ENCODE measurements at places on chromosomes 12 and 14.

DNA sequence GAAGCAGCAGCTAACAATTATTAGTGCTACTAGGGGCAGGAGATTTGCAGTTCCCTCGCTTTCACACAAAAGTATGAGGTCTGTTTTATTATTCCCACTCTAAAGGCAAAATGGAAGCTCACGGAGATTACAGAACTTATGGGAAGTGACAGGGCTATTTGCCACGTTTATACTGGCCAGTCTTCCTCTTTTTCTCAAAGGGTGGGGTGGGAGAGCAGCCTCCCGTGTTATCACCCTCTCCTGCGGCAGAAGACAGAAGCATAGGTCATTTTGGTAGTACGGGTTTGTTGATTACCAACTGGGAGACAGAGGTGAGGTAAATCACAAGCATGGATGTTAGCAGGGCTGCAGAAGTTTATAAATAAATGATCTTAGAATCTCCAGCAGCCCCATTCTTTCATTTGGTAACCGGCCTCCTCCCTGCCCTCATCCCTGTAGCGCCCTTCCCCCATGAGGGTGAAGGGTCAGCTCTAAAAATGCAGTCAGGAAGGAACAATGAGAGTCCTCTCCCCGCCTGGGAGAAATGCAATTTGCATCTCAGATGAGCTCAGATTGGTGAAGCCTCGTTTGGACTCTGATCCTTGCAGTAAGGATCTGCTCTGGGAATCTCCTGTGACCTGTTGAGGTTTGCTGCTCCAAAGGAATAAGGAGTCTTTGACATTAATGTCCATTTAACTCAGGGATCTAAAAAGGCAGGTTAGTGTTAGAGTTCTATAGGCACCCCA lies 44.7 kb upstream of the SINHCAF start:
- no peak for DNase-seq

DNA sequence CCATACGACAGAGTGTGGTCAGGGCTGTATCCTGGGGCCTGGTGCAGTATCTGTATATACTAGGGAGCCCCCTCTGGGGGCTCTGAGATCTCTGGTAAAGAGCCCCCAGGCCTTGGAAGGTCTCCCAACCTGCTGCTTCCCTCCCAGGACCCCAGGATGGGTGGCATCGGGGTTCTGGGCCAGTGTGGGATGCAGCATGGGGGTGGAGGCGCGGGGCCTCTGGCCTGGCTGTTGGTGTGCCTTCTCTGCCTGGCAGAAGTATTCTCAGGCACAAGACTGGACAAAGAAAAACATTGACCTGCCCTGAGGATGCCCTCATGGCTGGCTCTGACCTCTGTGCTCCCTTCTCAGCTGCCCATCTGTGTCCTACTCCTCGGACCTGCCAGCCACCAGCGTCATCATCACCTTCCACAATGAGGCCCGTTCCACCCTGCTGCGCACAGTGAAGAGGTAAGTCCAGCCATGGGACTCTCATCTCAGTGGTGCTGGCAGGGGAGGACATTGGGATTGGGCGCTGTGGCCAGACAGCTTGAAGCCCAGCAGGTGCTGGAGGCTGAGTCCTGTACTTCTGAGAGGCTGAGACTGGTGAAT lies 64.5 kb downstream of the GALNT16 start:
- DNase-seq = peak; percentile 40

GRCh38 chr14:103052407-103052806 lies 4.9 kb downstream of the CDC42BPB start:
- DNase-seq = peak; percentile 58

DNA sequence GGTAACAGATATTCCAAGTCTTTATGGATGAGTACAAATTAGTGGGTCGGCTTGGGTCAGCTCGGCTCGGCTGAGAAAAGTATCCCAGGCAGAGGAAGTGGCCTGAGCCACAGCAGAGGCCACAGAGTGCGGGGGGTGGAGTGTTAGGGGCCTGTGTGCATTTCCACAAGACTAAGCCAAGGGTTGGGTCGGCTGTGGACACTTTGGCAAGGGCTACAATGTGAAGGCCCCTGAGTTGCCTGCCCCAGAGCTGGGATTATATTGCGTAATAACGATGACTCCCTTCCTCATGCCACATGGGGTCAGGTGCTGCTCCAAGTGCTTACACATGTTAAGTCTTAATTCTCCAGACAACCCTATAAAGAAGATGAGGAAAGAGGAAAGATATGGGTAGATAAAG lies 11.4 kb downstream of the EVL start:
- peak; percentile 74 for DNase-seq

GRCh38 chr12:10304161-10304574 lies 3.5 kb upstream of the KLRD1 start:
- DNase-seq = no peak

DNA sequence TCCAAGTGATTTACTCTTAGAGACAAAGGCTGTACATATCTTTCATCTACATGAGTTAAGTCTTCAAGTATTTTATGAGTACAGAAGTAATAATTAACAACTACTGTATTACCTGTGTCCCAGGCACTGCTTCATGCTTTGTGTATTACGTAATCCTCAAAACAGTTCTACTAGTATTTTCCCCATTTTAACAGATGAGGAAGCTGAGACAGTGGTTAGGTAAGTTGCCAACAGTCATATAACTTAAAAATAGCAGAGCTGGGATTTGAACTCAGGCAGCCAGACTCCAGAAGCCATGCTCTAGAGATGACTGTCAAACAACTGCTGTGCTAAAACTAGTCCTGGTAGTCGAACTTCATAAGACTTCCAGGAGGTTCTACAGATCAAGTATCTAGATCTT lies 10.7 kb downstream of the TRMT5 start:
- no peak for DNase-seq

- DNase-seq = no peak
Measured at GRCh38 chr12:119692997-119693396, 25.1 kb downstream of the PRKAB1 start.
